T47D (cell line): ENCODE measurements at places on chromosomes 1 and 21.

- DNase-seq: no peak
Measured at GRCh38 chr1:15627343-15627988, 10.2 kb downstream of the DDI2 start.

- DNase-seq: no peak
Measured at GRCh38 chr1:198399452-198399851, 141.0 kb downstream of the ATP6V1G3 start.

GRCh38 chr1:230739564-230740290 lies 7.5 kb upstream of the CAPN9 start:
- no peak for DNase-seq

DNA sequence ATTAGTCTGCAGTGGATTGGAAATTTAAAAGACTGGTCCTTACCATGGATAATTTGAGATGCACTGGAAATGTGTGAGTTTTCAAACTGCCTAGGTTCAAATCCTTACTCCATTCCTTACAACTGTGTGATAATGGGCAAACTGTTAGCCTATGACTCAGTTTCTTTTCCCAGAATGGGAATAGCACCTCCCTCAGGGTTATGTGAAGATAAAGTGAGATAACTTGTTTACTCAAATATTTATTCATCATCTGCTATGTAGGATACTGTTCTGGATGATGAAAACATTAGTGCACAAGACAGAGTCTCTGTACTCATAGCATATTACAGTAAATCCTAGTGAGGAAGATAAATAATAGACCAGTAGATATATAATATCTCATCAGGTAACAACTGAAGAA lies 28.6 kb downstream of the LRIG2 start:
- DNase-seq: no peak

- no peak for DNase-seq
Measured at GRCh38 chr1:54995835-54996234, 2.9 kb upstream of the BSND start.
